ENCODE measurements at places on chromosomes 4 and X.

DNA sequence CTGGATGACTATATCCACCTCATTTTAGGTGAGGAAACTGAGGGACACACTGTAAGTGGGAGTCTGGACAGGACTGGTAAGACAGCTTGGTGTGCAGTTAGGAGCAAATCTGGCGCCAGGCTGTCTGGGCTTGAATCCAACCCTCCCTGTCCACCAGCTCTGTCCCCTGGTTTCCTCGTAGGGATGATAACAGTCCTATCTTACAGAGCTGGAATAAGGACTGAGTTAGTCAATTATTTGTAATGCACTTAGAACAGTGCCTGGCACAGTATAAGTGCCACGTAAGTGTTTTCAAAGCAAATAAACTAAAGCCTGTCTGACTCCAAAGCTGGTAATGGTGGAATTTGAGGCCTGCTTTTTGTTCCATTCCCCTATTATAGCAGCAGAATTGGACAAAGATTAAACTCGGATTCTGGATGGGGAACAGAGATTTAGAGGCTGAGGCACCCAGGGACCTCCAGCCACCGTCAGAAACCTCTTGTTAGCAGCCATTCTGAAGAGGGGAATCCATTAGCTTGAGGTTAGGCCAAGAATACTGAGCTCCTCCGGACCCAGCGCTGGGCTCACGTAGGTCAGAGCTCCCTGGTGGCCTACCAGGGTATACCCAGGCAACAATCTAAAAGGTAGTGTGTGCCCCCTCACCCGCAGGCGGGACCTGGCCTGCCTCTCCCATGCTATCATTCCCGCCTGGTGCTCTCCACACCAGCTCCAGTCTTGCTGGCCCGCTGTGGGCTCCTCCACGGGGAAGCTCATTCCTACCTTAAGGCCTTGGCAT is 102.1 kb downstream of the UCHL1 start:
- DNase-seq, result no peak

DNA sequence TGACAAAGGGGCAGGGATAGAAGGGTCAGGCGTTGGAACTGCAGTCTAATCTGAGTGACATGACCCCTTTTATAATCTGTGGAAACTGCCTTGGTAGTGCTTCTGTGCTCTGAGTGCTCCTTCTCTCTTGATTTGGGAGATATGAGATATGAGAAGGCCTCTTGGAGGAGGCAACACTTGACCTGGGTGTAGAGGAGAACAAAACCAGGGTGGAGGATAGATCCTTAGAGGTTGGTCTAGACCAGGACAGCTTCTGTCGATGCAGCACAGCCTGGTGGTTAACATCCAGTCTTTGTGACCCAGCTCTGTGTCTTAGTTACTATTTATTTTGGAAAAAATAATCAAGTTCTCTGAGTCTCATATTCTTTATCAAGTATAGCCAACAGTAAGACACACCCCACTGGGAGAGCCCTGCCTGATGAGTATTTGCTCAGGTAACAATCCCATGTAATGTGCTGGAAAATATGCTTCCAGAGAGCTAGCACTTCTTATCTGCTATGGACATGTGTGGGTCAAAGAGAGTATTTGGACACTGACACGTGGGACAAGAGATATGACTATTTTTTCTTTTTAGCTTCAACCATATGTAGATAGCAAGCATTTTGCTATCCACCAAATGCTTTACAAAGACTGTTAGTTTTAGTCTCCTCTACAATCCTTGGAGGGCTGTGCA is 9.1 kb downstream of the USP51 start:
- DNase-seq, result no peak

DNA sequence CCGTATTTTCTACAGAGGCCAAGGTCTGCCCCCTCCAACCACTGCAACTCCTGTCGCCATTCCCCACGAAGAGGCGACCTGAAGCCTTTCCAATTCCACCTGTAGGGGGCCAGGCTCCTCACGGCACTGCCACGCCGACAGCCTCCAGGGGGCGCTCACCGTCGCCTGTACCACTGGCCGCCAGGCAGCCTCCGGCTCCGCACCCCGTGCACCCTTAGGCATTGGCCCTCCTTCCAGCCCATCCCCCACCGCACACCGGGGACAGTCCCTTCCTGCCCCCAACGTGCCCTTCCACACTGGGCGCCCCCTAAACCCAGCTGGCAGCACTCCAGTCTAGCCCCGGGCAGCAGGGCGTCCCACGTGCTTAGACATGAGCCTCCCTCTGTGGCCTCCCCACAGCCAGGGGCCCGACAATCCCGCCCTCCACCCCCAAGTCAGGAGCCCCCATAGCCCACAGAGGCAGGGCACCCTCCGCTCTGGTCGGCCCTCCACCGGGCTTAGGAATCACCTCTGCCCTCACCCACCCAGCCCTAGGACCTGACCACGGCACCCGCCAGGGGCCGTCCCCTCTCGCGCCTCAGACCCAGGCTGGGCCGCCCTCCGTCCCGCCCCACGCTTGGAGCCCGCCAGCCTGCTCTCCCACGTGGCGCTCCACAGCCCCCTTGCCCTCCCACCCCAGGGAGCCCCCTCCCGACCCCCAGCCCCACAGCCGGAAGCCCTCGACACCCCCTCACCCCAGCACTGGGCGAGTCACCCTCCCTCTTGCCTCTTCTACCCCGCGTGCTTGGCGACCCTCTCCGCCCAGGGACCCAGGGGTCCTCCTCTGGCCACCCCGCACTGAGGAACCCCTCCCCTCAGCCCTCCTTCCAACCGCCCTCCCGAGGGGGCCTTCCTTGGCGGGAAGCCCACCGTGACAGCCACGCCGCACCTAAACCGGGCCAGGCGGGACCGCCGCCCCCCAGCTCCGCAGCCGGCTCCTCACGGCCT is 711 bp downstream of the PNMA6E start:
- DNase-seq, result no peak

GRCh38 chr4:48334236-48334635 is 7.1 kb upstream of the SLAIN2 start:
- DNase-seq, result no peak

- no peak for DNase-seq
These were observed 48.4 kb downstream of the ARHGAP10 start for GRCh38 chr4:147780137-147780777.

GRCh38 chrX:67780694-67781109 is 236.9 kb downstream of the AR start:
- no peak for DNase-seq

Data from stimulated activated CD8-positive, alpha-beta memory T cell treated with anti-CD3 and anti-CD28 coated beads, Interleukin-7, amount 100 ng/mL, for 1 hour (primary cell).